ENCODE measurements at places on chromosomes 1 and 21. TPM values are rescaled to one million over a fixed set of nuclear protein-coding genes. Genes with fewer than 3 reads are reported as not detected.
A peak's percentile ranks its signal among the peaks of the same experiment; 100 is the strongest.

DNA sequence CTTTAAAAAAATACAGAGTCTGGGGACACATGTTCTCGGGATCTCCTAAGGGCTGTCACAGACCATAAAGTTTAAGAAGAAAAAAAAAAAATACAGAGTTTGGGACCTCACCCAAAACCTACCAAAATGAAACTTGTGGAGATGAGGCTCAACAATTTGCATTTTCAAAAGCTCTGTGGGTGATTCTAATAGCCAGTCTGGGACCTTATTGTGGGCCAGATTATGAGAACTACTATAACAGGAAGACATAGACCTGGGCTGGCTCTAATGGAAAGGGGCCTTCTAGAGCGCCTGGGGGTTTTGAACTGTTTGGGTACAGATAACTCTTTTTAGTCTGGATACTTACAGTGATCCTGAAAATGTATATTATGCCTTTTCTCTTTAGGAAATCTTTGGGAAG is 69.1 kb downstream of the LAMC1 start:
- no peaks in the 10 kb centered on the region for H3K27me3 ChIP-seq
- no peak overlapping the region for H3K4me3 ChIP-seq
- no peak for DNase-seq
- peaks cover 41% of the 10 kb centered on the region for H3K4me1 ChIP-seq

- H3K4me3 ChIP-seq: no peak overlapping the region
- H3K27me3 ChIP-seq: no peaks in the 10 kb centered on the region
- no peak overlapping the region for H3K27ac ChIP-seq
- no peaks in the 10 kb centered on the region for H3K36me3 ChIP-seq
- H3K4me1 ChIP-seq: no peaks in the 10 kb centered on the region
- no peak for DNase-seq
Observed at GRCh38 chr1:166283190-166283589, 116.4 kb upstream of the FAM78B start.

DNA sequence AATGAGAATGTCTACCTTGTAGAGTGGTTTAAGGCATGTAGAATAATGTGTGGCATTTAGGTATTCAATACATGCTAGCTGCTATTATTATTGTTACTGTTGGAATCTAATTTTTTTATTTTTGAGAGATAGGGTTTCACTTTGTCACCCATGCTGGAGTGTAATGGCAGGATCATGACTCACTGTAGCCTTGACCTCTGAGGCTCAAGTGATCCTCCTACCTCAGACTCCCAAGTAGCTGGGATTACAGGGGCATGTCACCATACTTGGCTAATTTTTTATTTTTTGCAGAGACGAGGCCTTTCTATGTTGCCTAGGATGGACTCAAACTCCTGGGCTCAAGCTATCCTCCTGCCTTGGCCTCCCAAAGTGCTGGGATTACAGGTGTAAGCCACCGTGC is 61.9 kb downstream of the EPB41 start:
- no peak overlapping the region for H3K27ac ChIP-seq
- H3K4me1 ChIP-seq: peaks cover 20% of the 10 kb centered on the region
- DNase-seq: no peak
- H3K4me3 ChIP-seq: no peak overlapping the region
- no peaks in the 10 kb centered on the region for H3K27me3 ChIP-seq
- no peaks in the 10 kb centered on the region for H3K36me3 ChIP-seq

DNA sequence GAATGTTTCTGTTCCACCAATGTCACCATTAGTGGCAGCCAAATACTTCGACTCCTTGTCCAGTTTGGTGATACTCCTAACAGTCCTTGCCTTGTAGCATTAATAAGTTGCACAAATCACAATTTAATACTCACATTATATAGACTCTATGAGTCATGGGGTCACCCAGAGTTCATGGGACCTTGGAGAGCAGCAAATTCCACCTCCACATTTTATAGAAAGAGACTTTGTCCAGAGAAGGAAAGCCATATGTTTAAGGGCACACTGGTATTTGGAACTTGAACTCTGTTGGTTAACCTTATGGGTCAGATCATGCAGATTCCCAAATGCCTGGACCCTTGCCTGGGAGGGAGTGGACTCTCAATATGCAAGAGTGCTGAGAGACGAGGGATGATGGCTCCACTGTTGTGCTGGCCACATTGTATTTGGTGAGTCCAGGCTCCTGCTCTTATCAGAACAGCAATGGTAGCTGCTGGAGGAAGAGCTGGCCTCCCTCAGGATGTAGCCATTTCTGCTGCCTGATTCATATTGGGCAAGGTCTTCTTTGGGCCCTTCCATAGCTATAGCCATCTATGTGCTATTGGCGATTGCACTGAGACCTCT is 30.6 kb downstream of the DNAJC6 start:
- H3K27me3 ChIP-seq: no peaks in the 10 kb centered on the region
- H3K4me1 ChIP-seq: no peaks in the 10 kb centered on the region
- no peak for DNase-seq
- H3K4me3 ChIP-seq: no peak overlapping the region

GRCh38 chr1:94827434-94827833 is 7.3 kb downstream of the SLC44A3 start:
- no peak overlapping the region for H3K4me3 ChIP-seq
- no peak for DNase-seq
- H3K36me3 ChIP-seq: no peaks in the 10 kb centered on the region

CHRM3 gene
- 29.5 TPM for total RNA-seq

CFHR5 gene
- not detected for total RNA-seq

- no peaks in the 10 kb centered on the region for H3K4me1 ChIP-seq
- no peak overlapping the region for H3K27ac ChIP-seq
- H3K4me3 ChIP-seq: no peak overlapping the region
- DNase-seq: no peak
- no peaks in the 10 kb centered on the region for H3K27me3 ChIP-seq
Observed at GRCh38 chr21:14833241-14833640, 231.6 kb downstream of the NRIP1 start.

DNA sequence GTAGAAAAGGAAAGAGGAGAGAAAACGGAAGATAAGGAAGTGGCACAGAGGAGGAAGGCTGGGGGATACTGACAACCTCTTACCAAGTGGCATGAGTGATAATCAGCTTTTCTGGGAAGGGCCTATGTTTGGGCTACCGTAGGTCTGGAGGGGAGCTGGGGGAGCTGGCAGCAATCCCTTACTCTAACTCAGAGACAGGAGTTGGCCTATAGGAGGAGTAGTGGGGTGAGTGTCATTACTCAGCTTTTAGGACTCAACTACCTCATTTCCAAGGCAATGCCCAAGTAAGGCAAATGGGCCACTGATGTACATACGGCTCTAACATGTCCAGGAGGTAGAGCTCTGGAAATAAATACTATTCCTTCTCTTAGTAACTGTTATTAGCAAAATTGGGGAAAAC is 48.7 kb upstream of the DMRTA2 start:
- no peak overlapping the region for H3K27ac ChIP-seq
- H3K4me3 ChIP-seq: no peak overlapping the region
- H3K36me3 ChIP-seq: no peaks in the 10 kb centered on the region
- H3K27me3 ChIP-seq: no peaks in the 10 kb centered on the region
- H3K4me1 ChIP-seq: peaks cover 6% of the 10 kb centered on the region

KIF14 gene
- total RNA-seq: 0.68 TPM

GRCh38 chr21:25556091-25556490 is 51.2 kb downstream of the MRPL39 start:
- H3K27me3 ChIP-seq: no peaks in the 10 kb centered on the region
- no peaks in the 10 kb centered on the region for H3K36me3 ChIP-seq
- no peak overlapping the region for H3K4me3 ChIP-seq
- peaks cover 2% of the 10 kb centered on the region for H3K4me1 ChIP-seq
- no peak for DNase-seq

DNA sequence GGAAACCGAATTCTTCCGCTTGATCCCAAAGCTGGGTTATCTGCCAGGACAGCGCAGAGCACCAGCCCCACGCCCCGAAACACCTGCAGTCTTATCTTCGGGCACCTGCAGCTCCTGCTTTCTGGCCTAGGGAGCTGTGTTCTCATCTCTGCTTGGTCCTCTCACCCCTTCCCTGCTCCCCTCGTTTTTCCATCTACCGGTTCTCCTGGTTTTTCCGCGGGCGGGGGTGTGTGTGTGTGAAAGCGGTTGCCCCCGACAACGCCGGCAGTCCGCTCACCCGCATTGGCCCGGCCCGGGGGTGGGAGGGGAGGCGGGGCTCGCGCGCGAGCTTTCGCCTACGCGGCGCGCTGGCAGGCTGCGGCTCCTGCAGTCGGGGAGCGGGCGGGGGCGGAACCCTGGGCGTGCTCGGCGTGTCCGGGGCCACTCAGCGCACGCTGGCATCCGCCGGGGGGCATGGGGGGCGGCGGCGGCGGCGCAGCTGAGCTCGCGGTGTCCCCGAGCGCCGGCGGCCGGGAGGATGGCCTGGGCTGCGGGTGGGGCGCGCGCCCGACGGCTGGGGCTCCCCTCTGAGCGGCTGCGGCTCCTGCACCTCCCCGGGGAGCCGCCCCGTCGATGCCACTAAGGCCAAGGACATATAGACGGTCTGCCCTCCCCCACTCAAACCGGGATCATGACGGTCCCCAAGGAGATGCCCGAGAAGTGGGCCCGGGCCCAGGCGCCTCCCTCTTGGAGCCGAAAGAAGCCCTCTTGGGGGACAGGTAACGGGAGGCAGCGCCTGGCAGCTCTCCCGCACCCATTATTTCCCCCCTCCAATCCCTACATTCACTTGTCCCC is 3.2 kb downstream of the ATP8B2 start:
- H3K36me3 ChIP-seq: no peaks in the 10 kb centered on the region
- peaks cover 47% of the 10 kb centered on the region for H3K27me3 ChIP-seq

DNA sequence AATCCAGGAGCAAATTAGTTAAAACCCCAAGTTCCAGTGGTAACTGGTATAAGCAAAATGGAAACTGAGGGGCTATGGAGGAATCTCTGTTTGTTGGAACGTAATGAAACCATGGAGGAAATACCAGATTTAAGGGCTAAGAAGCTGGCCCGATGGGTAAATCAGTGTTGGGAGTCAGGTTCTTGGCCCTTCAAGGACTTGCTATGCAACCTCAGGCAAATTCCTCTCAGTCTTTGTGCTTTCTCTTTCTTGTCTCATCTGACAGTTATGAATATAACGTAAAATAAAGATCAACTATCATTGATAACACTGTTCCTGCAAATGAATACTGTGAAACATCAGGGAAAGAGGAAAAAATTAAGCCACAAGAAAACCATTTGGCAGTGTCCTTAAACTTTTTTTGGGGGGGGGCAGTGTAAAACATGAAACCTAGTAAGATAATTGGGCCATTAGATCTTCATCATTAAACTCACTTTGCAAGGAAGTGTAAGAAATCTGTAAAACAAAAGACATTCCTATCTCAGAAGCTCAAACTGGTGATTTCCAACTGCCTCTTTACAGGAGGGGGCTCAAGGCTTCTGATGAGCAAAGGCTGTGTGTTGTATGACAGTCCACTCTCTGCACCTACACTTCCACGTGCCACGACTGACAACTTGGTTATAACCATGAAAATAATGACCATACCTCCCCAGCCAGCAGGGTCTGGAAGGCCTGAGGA is 47.6 kb downstream of the LHX4 start:
- peaks cover 5% of the 10 kb centered on the region for H3K4me1 ChIP-seq
- no peak overlapping the region for H3K27ac ChIP-seq
- no peaks in the 10 kb centered on the region for H3K27me3 ChIP-seq
- no peak overlapping the region for H3K4me3 ChIP-seq
- DNase-seq: no peak
- no peaks in the 10 kb centered on the region for H3K36me3 ChIP-seq

GRCh38 chr1:17119076-17119772 is at the start of gene PADI2:
TSS of gene PADI2 (minus strand) at chr1:17119451. CDS start at chr1:17119371, 80 bp downstream.
- peaks cover 30% of the 10 kb centered on the region for H3K27me3 ChIP-seq
- H3K27ac ChIP-seq: peak within 1 kb of the TSS; percentile 65
- peaks cover 72% of the 10 kb centered on the region for H3K4me1 ChIP-seq

ILDR2 gene
- total RNA-seq: 1.1 TPM

DNA sequence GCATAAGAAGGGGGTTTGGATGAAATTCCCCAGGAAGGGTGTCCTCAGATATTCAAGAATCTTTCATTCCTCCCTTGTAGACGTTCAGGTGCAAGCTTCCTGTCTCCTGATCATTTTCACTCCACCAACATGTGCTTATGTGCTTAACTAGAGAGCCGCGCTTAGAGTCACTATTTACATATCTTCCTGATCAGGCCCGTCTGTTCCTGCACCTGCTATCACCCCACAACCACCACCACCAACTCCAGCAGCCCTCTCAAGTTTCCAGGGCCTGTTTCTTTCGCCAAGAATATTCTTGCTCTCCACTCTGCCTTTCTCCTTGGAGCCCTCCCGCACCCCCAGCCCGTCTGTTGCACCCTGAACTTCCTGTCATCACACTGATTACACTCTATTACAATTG is 113.4 kb downstream of the SPSB1 start:
- no peaks in the 10 kb centered on the region for H3K27me3 ChIP-seq
- H3K27ac ChIP-seq: no peak overlapping the region
- H3K36me3 ChIP-seq: no peaks in the 10 kb centered on the region
- no peak overlapping the region for H3K4me3 ChIP-seq
- peaks cover 2% of the 10 kb centered on the region for H3K4me1 ChIP-seq

OR2W3 gene
- 5.4 TPM for total RNA-seq

SOX13 gene
- total RNA-seq: 12.1 TPM

- no peak overlapping the region for H3K4me3 ChIP-seq
- H3K36me3 ChIP-seq: no peaks in the 10 kb centered on the region
- peaks cover 7% of the 10 kb centered on the region for H3K4me1 ChIP-seq
- H3K27ac ChIP-seq: no peak overlapping the region
Observed at GRCh38 chr1:980602-981395, 1.1 kb downstream of the PERM1 start.

- H3K27me3 ChIP-seq: no peaks in the 10 kb centered on the region
- peaks cover 17% of the 10 kb centered on the region for H3K4me1 ChIP-seq
- peak overlapping the region; percentile 93 for H3K4me3 ChIP-seq
- DNase-seq: peak; percentile 92
- no peaks in the 10 kb centered on the region for H3K36me3 ChIP-seq
Observed at GRCh38 chr1:153536012-153536670, 350 bp upstream of the S100A6 start.

WLS gene
- 91.7 TPM for total RNA-seq

SORT1 gene
- total RNA-seq: 66.1 TPM

UTS2 gene
- not detected for total RNA-seq

GRCh38 chr1:64495878-64496277 is 25.9 kb downstream of the CACHD1 start:
- no peaks in the 10 kb centered on the region for H3K27me3 ChIP-seq
- H3K27ac ChIP-seq: no peak overlapping the region
- DNase-seq: no peak

OR2M7 gene
- not detected for total RNA-seq

SIM2 gene
- total RNA-seq: not detected

GRCh38 chr1:181087400-181087901 is 1.0 kb upstream of the IER5 start:
- no peaks in the 10 kb centered on the region for H3K27me3 ChIP-seq
- no peak overlapping the region for H3K4me3 ChIP-seq
- DNase-seq: no peak
- peak overlapping the region; percentile 97 for H3K27ac ChIP-seq
- H3K4me1 ChIP-seq: peaks cover 21% of the 10 kb centered on the region

MTARC2 gene
- total RNA-seq: 199 TPM

All from transverse colon (tissue), 4 donors.